ENCODE measurements at places on chromosomes 2 and 18. TPM values are rescaled to one million over a fixed set of nuclear protein-coding genes. Genes with fewer than 3 reads are reported as not detected.

- no peak for DNase-seq
Measured at GRCh38 chr2:159497847-159498246, 118.5 kb downstream of the BAZ2B start.

- no peak for DNase-seq
Measured at GRCh38 chr2:12533337-12534005, 183.3 kb upstream of the TRIB2 start.

DNA sequence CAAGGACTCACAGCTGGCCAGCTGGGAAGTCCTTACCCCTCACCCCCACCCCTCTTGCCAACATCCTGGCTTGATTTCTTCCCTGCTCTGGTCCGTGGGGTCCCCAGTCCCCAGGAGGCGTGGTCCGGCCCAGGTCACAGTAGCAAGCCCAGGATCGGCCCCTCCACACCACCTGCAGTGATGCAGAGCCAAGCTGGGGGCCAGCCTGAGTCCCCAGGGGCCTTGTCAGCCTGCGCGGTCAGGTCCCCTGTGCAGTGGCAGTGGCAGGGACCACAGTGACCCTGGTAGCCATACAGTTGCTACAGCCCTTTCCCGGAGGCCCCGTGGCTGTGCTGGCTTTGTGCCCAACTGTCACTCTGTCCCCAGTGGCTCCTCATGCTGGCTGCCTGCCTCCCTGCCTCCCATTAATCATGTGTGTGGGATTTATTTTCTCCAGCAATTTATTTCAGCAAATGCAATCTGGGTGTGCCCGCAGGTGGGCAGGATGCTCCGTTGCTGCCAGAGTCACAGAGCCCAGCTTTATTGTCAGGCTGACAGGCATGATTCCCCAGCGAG is 8.8 kb upstream of the PRSS56 start:
- DNase-seq = no peak

DNA sequence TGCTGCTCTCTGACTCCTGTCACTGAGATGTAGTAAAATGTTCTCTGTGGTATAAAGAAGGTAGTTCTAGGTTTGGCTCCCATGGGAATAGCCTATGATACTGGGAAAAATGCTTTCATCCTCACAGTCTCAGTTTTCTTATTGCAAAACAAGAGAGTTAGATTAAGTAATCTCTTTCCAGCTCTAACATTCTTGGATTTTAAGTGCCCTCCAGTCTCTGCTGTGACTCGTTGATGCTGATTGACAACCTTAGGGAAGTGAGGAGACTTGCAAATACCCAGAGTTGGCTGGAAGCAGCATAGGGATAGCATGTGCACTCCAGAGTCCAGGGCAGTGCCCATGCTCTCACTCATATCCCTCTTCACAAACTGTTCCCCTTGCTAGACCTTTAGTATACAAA is 534.9 kb downstream of the SLC4A3 start:
- DNase-seq = no peak

TRIM54 gene
- total RNA-seq = 18.8 TPM

CNRIP1 gene
- total RNA-seq = not detected

SLC35F6 gene
- total RNA-seq = 15.0 TPM

Measured in OCI-LY7 (cell line).